Activated CD8-positive, alpha-beta memory T cell treated with anti-CD3 and anti-CD28 coated beads for 1 hour (primary cell): ENCODE measurements at places on chromosomes 2 and 18.

DNA sequence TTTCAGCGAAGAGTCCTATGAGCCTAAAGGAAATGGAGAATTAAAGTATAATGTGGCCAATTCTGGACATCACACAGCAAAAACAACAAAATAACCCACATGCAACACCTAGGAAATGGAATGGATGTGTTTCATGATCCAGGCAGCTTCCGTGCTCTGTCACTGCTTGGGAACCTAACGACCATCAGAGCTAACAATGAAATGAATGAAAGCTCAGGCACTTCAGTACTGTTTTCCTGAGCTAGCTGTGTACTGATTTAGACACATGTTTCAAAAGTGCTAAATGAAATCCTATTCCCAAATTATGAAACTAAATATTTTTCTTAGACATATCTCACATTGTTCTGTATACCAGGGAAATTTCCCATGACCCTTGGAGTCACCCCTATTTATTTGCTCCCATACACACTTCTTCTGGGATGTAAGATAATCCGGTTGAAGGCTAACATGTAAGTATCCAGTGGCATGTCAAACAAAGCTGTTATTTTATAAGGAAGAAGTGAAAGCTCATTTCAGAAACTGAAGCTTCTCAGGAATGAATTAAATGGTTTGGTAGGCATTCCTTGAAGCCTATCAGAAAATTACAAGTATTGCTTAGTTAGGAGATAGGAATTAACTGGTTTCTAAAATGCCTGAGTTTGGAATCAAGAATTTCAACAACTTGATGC is 108.5 kb upstream of the RND3 start:
- no peak for DNase-seq

GRCh38 chr18:45602926-45603325 is 12.3 kb upstream of the SLC14A2 start:
- DNase-seq = no peak

DNA sequence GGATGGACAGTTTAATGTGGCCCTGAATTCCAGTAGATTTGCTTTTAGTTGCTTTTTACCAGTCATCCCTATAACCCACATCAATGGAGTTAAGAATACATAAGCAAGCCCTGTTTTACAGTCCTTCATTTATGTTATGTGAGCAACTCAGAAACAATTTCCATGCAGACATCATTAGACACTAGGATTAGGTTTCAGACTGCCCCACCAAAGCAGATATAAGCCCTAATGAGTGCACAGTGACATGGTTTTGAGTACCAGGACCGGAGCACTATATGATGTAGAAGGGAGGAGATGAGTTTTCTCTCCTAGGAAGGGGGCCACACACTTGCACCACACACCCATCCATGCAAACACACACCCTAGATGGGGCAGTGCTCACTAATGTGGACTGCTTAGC is 15.5 kb downstream of the KCNS3 start:
- no peak for DNase-seq

GRCh38 chr2:27220091-27220490 is 2.9 kb downstream of the CAD start:
- no peak for DNase-seq

DNA sequence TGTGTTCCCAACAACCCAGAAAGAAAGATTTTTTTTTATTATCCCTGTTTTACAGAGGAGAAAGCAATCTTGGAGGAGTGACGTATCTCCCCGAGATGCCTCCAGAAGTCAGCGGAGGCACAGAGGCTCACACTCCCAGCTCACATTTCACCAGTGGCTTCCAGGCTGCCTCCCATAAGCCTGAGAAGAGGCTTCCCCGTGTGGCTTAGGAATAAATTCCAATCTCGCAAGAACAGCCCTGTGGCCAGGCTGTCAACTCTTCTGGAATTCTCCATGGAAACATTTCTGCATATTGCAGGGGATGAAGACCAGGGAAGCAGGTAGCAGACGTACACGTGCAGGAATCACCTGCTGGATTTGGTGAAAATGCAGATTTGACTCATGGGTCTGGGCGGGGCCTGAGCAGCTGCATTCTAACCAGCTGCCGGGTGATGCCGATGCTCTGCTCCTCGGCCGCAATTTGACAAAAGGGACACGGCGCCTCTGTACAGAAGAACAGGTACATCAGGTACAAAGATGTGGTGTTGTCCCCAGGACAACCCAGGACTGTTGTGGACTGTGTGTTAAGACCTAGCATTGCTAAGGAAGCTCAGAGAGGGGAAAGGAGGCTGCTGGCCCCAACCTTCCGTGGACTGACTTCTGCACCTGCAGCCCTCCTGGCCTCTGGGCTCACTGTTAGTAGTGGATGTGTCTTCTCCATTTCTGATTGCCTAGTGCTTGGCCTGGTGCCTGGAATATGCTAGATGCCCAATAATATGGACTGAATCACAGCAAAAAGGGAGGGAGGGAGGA is 114.2 kb upstream of the ID2 start:
- DNase-seq = no peak

DNA sequence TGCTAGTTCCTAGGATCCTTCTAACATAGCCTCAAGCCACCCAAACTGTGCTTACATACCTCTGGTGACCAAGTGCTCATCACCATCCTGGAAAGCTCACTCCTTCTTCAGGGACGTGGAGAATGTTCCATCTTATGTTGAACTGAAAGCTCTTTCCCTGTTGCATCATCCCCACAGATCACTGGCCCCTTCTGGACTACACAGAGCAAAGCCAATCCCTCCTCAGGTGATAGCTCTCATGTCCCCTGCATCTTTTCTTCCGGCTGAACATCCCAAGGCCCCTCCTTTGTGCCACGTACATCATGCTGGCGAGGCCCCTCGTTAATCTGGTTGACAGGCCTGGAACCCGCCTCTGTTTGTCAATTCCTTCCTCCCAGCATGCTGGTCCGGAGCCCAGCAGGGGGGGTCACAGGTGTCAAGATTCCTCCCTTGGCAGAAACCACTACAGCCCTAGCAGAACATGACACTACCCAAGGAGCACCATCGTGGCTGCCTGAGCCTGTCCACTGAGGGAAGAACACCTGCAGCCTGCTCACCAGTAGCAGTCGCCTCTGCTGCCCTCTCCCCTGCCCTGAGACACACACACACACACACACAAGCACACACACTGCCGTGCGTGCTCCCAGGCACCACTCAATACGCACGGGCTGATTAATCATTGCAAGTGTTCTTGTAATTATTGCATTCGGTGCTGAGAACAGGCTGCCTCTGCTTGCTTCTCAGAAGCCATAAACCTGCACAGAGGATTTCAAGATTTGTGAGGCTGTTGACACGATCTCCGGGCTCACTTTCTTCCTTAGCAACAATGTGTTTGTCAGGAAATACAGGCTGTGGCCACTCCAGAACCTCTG is 6.3 kb upstream of the KCNK3 start:
- DNase-seq = no peak

- no peak for DNase-seq
These were observed 21.7 kb upstream of the NRP2 start for GRCh38 chr2:205660521-205661124.

DNA sequence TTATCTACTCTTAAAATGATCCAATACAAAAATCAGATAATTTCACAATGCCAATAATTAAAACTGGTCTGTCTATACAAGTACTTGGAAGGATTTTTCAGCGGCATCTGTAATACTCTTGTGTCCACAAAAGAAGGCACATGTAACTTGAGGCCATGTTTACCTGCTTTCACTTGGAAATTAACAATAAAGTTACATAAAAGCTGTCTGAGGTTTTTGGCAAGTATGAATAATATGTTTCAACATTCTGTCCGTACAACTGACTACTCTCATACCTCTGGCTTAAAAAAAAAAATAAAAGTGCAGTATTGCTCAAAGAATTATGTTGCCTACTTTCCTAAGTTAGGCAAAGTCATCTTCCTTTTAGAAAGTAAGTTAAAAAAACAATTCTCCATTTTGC is 253.6 kb downstream of the NBAS start:
- DNase-seq = no peak

- no peak for DNase-seq
These were observed 2.6 kb downstream of the DSC2 start for GRCh38 chr18:31099450-31100230.

DNA sequence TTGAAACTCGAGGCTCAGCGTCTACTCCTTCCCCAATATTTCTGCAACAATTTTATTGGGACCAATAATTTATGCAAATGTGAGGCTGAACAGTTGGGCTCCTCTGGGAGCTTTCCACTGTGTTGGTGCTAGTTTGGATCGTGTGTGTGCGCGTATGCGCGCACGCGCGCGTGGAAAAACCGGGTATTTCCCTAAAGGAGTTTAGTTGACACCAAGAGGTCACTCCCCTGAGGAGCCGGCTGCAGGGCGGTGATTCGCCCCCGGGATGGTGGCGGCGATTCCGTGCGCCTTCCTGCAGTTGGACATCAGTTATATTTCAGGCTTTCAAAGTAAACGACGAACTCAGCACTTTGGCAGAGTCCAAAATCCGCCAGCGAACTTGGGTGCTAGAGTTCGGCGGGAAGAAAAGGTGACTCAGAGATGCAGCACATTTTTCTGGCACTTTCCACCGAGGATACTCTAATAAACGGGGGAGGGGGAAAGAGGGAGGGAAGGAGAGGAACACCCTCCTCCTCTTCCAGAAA is 186.5 kb upstream of the FANCL start:
- no peak for DNase-seq

DNA sequence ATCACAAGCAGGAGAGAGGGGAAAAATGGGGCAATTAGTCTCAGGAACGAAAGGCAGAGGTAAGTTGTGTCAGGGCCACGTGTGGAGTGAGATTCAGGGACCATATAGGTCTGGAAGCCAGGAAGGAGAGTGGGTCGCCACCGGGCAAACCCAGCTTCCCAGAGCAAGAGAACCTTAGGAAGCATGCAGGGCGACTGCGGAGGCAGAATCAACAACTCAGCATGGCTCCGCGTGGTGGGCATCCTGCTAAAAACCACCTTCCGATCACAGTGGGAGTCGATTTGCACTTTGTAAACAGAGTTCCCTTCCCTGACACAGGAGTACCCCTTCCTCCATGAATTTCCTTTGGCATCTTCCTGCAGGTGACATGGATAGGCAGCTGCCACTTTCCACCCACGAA is 114.6 kb downstream of the TTC32 start:
- DNase-seq = no peak

DNA sequence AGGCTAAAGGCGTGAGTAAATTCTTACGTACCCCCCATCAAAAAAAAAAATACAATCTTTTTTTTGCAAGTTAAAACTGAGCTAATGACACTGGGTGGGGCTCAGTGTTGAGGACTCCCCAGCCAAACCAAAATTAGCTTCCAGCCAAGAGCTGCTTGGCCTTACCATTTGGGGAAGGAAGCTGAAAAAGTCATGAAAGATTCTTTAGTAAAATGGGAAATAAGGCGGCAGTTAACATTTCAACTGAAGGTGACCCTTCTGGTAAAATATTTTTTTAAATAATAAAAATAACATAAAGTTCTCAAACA is 16.4 kb downstream of the SMAD7 start:
- no peak for DNase-seq

DNA sequence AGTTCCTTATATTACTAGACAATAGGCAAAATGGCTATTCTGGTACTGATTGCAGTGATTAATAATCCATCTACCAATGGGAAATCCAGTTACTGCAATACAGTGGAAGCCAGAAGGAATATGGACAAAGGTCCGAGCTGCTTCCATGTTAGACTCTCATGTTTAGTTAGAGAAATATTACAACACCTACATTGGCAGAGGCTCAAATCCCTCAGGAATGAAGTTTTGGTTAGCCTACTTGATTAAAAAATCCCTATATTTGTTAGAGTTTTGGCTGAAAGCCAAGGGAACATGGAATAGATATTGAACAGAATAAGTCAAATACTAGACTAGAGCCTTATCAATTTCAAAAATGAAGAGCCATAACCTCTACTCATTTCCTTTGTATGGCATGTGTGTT is 48.5 kb downstream of the ARL6IP6 start:
- DNase-seq = no peak

GRCh38 chr18:79384151-79384807 is 11.5 kb upstream of the NFATC1 start:
- no peak for DNase-seq

- DNase-seq = no peak
These were observed 41.2 kb upstream of the DAPL1 start for GRCh38 chr2:158753641-158754611.

GRCh38 chr2:150475479-150476250 is 11.8 kb downstream of the RND3 start:
- DNase-seq = no peak

GRCh38 chr2:39730276-39730675 is 48.8 kb downstream of the THUMPD2 start:
- no peak for DNase-seq

- DNase-seq = no peak
These were observed 7.3 kb upstream of the PLEK start for GRCh38 chr2:68357605-68358337.

GRCh38 chr2:217743407-217743806 is 259.4 kb downstream of the TNS1 start:
- no peak for DNase-seq

- no peak for DNase-seq
These were observed 120.4 kb downstream of the SEPTIN10 start for GRCh38 chr2:109493176-109493935.

DNA sequence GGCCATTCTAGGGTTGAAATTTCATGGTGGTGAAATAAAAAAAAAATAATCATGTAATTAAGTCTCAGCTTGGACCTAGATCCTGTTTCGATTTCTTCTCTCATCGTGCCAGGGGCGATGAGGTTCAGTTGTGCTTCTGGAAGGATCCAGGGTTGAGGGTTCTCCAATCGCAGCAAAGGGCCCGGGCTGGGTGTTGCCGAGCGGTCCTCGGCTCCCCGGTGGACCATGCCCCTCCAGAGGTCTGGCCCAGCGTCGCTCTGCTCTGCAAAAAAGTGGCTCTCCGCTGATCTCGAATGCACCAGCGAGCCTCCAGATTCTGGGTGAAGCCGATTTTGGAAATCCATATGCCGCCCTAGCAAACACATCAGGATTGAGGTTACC is 39.0 kb downstream of the EN1 start:
- no peak for DNase-seq

DNA sequence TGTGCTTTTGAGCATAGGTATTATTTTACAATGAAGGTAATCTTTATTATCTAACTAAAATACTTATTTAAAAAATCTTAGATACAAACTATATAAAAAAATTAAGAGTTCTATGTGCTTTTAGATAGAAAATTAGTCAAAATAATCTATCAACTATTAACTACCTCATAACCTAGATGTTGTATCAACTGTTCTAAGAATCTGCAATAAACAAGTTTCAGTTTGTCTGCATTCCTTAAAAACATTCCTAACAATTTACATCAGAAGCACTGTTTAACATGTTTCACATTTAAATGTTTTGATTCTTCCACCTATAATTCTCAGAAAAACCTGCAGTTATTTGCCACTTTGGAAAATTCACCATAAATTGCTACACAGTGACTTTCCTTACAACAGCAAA is 33.3 kb downstream of the NDUFS1 start:
- no peak for DNase-seq

GRCh38 chr2:151908204-151908882 is 80.1 kb upstream of the ARL5A start:
- DNase-seq = no peak

- no peak for DNase-seq
These were observed 42.1 kb upstream of the RAB27B start for GRCh38 chr18:54786206-54786605.

GRCh38 chr2:149204686-149205085 is 125.7 kb upstream of the LYPD6 start:
- DNase-seq = no peak
